Breast epithelium (tissue), 4 donors: ENCODE measurements at places on chromosomes 2 and 18.

DNA sequence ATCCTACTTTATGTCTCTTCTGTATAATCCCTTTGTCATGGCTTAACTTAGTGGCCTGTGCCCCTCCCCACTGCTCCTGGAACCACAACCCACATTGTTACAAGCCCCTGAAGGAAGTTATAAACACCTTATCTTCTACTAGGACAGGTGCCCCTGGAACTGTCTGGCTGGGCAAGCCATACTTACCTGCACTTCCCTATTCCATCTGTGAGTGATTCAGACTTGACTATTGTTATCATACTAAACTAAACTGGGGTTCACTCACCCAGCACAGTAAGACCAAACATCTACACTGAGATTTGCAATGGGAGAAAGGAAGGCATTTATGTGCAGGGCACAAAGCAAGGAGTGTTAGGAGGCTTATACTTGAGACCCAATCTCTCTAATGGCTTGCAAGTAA lies 3.7 kb upstream of the UGT1A6 start:
- DNase-seq, result no peak

DNA sequence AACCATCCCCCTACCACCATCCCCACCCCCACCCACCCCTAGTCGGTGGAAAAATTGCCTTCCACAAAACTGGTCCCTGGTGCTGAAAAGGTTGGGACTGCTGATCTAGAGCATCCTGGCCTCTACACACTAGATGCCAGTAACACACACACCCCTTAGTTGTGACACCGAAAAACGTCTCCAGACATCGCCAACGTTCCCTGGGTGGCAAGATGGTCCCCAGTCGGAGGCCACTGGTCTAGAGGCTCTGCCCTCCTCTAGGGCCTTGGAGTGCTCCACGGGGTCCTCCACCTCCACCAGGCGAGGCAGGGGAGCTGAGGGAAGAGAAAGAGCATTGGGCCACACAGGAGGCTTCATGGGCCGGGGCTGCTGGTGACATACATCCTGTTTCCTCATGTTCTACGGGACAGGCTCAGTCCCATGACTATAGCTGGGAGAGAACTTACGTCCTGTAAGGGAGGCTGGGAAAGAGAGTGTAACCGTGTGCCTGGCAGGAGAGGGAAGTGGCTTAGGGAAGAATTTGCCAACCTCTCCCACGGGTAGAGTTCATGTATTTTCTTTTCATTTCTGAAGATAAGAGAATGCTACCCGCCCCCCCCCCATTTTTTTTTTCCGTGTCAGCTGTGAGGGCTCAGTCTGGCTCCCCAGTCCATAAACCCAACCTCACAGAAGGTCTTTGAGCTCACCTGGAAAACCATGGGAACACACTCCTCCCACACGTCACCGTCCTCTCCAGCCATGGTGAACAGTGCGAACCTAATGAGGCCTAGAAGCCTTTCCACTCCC lies 132.7 kb upstream of the MYCN start:
- DNase-seq, result no peak

DNA sequence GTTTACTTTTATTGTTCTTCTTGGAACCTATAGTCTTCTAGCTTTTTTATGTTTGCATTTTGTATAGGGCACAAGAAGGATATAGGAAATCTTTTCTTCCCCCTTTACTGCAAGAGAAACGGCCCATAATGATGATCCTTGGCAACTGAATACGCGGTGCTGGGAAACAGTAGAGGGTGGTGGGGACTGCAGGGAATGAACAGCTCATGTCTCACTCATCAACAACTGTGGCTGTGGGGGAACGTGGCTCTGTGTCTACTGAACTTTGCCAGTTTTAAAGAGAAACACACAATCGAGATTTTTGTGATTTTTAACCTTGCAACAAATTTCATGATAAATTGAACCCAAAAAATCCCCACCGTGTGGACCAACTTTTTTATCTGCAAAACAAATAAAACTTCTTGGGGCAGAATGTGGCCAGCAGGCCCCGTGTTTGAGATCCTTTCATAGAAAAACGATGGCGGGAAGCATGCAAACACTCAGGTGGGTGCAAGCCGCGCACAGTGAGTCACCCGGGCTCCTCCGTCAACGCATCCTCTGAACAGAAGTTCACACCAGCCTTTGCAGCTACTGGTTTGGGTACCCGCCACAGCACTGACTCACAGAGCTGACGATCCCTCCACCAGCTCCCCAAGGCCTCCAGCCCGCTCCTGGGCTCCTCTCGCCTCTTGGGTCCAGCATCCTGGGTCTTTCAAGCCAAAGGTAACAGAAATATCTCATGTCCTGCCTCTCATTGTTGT lies 149.3 kb downstream of the COL6A3 start:
- DNase-seq, result no peak

- DNase-seq, result no peak
Observed at GRCh38 chr2:197708331-197708730, 3.2 kb downstream of the MARS2 start.

GRCh38 chr18:3525870-3526420 lies 76.0 kb downstream of the TGIF1 start:
- DNase-seq, result no peak

GRCh38 chr2:81481242-81481993 lies 1176.9 kb upstream of the LRRTM1 start:
- no peak for DNase-seq

DNA sequence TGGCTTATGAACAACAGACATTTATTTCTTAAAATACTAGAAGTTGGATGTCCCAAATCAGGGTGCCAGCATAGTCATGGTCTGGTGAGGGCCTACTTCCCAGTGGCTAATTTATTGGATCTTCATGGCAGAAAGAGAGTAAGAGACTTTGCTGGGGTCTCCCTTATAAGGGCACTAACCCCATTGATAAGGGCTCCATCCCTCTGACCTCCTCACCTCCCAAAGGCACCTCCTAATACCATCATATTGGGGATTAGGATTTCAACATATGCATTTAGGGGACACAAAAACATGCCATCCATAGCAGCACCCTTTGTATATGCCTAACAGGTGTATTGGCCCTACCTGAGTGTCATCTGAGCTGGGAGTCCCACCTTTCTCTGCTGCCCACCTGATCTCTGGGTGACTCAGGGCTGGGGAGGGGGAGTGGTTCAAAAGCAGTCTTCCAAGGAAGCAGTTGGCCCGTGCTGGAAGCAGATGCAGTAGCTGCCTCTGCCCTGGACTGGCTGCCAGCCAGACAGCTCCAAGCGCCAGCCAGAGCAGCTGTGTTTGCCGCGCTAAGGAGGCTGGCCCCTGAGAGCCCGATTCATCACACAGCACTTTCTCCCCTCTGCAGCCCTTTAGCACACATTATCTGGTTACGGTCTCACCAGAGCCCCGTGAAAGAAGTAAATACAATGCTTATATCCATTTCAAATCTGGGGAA lies 84.6 kb downstream of the SMAD7 start:
- DNase-seq, result no peak

- no peak for DNase-seq
Observed at GRCh38 chr2:236180831-236181453, 12.8 kb upstream of the GBX2 start.

- DNase-seq, result no peak
Observed at GRCh38 chr2:168723275-168723899, 79.0 kb upstream of the NOSTRIN start.

DNA sequence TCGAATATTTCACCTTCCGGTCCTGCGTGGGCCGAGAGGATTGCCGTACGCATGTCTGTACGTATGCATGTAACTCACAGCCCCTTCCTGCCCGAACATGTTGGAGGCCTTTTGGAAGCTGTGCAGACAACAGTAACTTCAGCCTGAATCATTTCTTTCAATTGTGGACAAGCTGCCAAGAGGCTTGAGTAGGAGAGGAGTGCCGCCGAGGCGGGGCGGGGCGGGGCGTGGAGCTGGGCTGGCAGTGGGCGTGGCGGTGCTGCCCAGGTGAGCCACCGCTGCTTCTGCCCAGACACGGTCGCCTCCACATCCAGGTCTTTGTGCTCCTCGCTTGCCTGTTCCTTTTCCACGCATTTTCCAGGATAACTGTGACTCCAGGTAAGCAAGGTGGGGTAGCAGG lies at the start of gene SERPINB5:
TSS of gene SERPINB5 (plus strand) at position 291 of the 400 bp plus-strand sequence. CDS start 7,471 bp downstream, outside the sequence.
- peak; percentile 74 for DNase-seq

DNA sequence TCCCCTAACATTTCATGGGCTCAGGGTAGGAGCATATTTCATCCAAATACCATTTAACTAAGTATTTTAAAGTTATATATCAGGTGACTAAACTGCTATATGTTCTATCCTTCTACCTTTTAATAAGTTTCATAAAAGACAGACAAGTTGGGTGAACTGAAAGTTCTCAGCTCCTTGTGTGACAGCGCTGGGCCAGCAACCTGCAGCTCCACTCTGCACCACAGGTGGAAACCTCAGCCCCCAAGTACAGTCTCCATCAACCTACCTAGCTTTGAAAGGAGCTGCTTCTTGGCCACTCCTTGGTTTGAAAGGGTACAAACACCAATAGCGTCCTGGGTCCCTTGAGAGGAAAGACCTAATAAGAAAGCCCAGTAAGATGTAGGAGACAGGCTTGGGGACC lies 177.9 kb downstream of the PDE1A start:
- no peak for DNase-seq

GRCh38 chr2:26619096-26619495 lies 22.1 kb downstream of the CIB4 start:
- DNase-seq, result no peak

DNA sequence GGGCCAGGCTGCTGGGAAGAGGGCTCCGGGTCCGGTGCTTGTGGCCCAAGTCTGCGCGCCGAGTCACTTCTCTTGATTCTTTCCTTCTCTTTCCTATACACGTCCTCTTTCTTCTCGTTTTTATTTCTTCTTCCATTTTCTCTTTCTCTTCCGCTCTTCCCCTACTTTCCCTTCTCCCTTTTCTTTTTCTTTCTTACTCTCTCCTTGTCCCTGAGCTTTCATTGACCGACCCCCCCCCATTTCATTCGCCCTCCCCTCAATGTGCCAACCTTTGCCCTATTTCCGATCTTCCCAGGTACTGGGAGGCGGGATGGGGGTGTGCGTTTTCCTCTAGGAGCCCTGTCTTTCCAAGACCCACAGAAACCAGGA lies 1.8 kb downstream of the ONECUT2 start:
- DNase-seq, result no peak

- DNase-seq, result no peak
Observed at GRCh38 chr2:150587547-150588505, 100.4 kb upstream of the RND3 start.

- DNase-seq, result no peak
Observed at GRCh38 chr18:78554944-78555608, 424.5 kb upstream of the SALL3 start.

DNA sequence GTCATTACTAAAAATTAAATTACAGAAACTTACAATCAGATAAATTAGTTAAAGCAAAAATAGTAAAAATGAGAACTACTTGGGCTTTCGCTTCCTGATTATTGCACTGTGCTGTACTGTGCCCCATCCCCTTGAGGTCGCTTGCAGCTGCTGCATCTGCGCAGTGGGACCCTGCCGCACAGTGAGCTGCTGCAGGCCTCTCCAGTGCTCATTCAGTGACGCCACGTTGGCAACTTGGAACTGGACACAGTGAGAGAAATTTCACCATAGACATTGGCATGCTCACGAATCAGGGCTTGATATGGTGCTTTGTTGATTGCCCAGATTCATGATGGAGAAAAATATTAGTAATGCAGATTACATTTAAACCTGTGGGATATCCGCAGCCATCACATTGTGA lies 290.8 kb upstream of the MYT1L start:
- DNase-seq, result no peak

- DNase-seq, result no peak
Observed at GRCh38 chr2:1162768-1163584, 212.3 kb downstream of the SNTG2 start.

GRCh38 chr2:191815010-191815409 lies 31.9 kb downstream of the CAVIN2 start:
- DNase-seq, result no peak

DNA sequence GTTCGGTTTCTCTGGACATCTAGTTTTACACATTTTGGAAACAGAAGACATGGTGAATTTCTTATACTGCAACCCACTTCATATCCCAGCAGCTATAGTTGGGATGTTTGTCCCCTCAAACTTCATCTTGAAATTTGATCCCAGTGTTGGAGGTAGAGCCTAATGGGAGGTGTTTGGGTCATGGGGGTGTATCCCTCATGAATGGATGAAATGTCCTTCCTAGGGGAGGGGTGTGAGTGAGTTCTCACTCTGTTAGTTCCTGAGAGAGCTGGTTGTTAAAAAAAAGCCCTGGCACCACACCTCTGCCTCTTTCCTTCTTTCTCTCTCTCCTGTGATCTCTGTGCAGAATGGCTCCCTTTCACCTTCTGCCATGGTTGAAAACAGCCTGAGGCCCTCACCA lies 369.0 kb upstream of the KCNJ3 start:
- DNase-seq, result no peak

DNA sequence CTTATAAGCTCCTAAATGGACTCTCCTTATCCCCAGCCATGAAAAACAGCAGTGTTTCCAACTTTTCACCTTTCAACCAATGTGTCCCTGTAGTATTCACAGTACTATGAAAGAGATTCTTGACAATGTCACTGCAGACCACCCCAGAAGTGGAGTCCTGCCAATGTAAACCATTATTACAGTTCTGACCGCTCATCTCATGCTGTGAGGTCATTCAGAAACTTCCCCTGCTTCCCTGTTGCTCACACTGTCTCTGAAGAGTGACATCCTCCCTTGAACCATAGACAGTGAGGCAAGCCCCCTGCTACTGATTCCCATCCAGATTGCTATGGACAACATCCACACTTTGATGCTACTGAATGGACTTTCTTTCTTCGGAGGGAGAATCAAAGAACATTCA lies 1523.7 kb upstream of the ACVR2A start:
- no peak for DNase-seq

DNA sequence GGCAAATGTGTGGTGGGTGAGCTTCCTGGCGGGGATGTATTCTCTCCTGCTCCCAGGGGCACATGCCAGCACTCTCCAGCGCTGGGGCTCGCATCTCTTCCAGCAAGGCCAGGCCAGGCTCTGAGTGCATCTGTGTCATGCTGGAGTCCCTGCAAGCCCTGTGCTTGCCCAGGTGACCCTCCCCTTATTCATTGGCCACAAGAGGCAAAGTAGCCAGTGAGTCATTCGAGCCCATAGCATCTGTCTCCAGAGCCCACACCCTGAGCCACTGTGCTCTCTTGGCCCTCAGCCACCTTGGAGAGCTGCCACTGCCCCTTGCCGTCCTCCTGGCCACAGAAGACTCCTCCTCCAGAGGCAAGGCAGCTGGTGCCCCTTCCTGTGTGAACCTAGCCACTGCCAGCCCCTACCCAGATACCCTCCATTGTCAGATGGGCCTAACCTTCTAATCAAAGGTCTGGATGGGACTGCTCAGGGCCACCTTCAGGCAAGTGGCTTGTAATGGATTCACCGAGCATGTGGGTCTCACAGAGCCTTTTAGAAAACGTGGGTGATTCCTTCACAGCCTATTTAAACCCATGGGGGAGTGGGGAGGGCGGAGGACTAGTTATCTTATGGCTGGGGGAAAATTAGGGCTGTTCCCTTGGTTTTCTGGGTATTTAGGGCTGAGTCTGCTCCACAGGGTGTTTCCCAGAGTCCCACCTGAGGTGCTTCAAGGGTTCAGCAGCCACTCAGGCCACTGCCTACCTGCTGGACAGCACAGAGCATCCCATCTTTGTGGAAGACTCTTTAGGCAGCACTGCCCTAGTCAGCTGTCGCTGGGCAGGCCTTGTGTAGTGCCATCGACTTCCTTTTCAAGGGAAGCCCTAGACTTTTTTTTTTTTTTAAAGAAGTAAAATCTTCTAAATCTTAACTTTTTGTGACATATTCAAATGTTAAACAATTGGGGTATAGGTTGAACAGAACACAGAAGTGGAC lies 137.4 kb downstream of the ACOXL start:
- DNase-seq, result no peak
